Muscle of leg (tissue), 16 donors: ENCODE measurements at places on chromosomes 1 and 21. TPM values are rescaled to one million over a fixed set of nuclear protein-coding genes. Genes with fewer than 3 reads are reported as not detected.

DNA sequence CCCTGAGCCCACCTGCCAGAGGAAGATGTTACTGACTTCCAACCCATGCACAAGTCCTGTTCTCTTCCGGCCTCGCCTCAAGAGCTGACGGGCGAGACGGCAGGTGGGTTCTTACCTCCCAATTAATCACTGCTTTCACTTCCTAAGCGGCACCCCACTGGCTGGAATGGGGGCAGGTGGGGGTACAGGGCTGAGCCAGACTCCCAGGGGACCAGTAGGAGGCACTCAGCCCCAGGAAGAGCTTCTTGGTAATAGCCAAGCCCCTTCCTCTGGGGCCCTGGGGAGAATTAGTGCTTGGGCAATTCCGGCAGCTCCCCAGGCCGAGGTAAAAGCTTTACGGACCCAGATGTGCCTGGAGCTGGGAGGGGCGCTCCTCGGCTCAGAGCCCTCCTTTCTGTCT lies 9.7 kb downstream of the CNTN2 start:
- DNase-seq, result no peak

The FCAMR gene
- total RNA-seq, result not detected

DNA sequence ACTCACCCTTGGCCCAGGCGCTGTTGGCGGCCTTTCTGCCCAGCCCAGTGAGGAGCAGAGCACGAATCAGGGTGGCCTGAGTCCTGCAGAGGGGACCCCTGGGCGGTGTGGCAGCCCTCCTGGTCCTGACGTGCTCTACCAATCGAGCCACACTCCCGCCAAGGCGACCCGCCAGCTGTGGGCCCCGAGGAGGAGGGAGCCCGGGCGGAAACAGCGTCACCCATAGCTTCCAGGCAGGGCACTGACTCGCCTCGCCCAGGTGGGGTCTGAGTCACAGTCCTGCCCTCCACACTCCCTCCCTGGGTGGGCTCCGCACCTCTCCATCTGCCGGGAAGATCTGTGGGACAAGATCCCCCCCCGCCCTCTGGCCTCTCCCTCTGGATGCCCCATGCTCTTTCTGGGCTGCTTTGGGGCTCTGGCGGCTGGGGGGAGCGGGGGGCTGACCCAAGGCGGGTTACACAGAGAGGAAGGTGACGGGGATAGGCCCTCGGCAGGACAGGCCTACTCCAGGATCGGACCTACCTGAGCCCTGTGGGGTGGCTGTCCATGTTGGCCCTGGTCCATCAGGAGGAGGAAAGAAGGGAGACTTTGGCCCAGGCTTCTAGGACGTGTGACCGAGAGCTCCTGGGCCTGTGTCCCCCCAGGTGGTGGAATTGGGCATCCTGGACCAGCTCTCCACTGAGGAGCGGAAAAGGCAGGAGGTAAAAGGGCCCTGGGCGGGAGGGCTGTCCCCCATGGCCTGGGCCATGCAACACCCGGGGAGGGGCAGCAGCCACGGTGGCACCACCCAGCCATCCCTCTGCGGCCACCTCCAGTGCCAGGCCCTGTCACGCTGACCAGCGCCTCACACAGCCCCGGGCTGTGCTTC lies 14.0 kb downstream of the ARHGEF16 start:
- no peak for DNase-seq

DNA sequence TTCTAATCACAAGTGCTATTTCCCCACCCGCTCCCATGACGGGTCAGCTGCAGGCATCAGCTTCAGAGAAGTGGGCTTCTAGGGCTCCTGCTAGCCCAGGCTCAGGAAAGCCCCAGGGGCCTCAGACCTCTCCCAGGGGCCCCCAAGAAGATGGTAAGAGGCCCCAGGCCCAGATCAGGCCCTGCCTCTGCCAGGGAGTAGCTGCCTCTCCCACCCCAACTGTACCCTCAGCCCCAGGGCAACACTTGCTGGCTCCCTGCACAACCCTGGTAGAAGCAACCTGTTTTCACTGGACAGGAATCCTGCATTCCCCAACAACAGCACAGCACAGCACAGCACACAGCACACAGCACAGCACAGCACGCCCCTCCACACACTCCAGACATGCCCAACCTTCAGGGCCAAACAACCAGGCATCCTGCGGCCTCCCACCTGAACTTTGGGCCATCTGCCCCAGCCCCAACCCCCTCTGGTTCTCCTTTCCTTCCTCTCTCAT lies 6.5 kb downstream of the BLACAT1 start:
- no peak for DNase-seq

DNA sequence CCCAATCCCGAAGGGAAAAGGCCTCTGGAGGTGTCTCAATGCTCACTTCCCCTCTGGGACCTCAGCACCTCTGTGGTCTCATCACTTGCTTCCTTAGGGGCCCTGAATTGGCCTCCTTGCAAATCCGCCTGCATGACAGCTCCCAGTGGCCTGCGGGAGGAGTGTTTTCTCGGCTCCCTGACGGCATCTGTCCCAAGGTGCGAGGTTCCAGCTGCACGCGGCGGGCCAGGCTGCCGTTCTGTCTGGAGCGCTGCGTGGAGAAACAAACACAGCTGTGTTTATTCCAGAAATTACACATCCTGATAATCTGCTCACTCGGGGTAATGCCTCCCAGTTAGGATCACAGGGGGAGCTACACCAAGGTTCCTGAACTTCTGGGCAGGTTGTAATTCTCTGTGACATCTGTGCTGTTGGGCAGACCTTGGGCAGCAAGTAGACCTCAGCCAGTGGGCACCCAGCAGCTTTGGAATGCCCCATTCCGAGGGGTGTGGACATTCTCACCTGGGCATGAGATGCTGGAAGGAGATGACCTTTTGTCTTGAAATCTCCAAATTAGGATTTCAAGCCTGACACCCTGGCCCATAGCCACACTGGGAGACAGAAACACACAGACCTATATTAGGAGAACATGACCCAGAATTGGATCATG lies 18.2 kb downstream of the EPHB2 start:
- DNase-seq, result peak; percentile 60

GRCh38 chr1:247210062-247210375 lies 38.2 kb upstream of the ZNF124 start:
- no peak for DNase-seq

DNA sequence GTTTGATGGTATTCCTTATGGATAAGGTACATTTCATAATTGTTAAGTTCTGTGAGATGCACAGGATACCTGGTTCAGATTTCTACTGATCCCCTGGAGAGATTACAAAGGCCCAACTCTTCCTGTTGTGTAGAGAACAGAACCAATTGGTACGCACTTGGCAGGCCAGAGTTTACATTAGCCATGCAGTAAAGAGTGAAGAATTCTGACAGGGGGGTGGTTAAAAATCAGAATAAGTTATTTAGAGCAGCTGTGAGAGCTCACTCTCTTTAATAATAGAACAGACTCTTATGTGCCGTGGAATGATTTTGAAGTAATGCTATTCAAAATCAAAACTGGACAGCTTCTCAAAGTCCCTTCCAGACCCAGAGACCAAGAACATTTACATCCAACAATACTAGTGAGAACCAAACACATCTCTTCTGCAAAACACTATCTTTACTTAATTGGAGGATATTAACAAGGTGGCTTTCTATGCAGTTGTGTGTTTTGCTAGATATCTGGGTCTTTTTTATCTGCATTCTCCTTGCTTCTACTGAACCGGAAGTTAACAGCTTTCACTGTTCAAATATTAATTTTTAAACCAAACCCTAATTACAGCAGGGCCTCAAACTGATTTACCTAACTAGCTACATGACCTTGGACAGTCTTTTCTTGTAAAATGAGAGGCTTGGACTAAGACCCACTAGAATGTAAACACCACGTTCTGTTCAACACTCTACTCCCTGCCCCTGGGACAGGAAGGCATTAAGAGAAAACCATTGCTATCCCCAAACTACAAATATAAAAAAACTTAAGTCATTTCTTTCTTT lies 4.0 kb downstream of the USP24 start:
- no peak for DNase-seq
